ENCODE measurements at places on chromosomes 13 and 19. TPM values are rescaled to one million over a fixed set of nuclear protein-coding genes. Genes with fewer than 3 reads are reported as not detected.
A peak's percentile ranks its signal among the peaks of the same experiment; 100 is the strongest.

DNA sequence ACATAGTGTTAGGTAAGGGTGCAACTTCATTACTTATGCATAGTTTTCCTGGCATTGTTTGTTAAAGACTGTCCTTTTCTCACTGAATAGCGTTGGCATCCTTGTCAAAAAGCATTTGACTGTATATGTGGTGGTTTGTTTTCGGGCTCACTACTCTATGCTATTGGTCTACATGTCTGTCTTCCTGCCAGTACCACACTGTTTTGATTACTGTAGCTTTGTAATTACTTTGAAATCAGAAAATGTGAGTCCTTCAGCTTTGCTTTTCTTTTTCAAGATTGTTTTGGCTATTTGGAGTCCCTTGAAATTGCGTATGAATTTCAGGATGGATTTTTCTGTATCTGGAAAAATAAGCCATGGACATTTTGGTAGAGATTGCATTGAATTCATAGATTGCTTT is 56.0 kb downstream of the IFT88 start:
- DNase-seq = no peak

The WASF3 gene
- 13.1 TPM for polyA plus RNA-seq

DNA sequence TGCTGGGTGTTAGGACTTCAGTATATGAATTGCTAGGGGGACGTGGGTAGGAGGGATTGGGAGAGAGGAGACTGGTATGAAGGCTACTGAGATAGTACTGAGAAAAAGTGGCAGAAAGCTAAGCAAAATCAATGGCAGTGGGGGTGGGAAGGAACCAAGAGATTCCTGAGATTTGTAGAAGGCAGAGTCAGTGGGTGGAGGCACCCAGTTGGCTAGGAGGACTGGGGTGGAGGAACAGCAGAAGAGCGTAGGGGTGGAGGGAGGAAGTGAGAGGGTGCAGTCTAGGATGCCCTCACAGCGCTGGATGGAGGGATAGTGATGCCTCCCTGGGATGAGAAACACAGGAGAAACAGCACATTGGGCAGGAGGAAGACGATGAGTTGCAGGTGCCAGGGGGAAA is 5.6 kb upstream of the MEDAG start:
- no peak for DNase-seq

DNA sequence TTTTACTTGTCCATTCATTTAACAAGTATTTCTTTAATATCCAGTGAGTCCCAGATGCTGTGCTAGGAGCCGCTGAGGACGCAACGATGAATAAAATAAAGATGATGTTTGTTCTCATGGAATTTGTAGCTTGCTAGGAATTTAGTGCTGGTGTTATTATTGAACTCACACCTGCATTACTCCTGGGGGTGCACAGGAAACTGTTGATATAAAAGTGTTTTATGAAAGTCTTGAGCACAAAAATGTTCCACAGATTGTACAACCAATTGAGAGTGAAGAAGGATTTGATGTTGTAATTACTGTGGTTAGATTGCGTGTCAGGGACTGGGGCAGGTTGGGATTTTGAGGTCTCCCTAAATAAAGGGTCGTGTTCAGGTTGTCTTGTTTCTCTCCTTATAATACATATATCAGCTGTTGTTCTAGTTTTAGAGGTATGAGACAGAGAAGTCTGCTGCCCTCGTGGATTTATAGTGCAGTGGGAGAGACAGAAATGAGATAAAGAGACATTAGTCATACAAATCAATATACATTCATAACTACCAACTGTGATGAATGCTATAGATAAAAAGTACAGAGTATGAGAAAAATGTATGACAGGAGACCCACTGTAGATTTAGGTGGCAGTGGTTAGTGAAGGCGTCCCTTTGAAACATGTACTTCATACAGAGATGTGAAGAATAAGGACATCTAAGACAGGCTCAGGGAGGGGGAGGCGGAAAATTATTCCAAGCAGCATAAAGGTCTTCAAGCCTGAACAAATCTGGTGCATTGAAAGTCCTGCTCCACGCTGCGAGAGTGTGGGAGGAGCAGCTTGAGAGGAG is 11.3 kb downstream of the CACNG6 start:
- DNase-seq = no peak

- no peak for DNase-seq
These were observed 6.2 kb downstream of the PRKD2 start for GRCh38 chr19:46710687-46711086.

- DNase-seq = no peak
These were observed 13.6 kb downstream of the UBAC2 start for GRCh38 chr13:99214232-99214631.

- DNase-seq = no peak
These were observed 7.0 kb downstream of the CUL4A start for GRCh38 chr13:113216254-113217048.

GRCh38 chr19:40613690-40614621 is 12.8 kb downstream of the LTBP4 start:
- DNase-seq = peak; percentile 68

GRCh38 chr13:105184201-105184600 is 1351.3 kb downstream of the EFNB2 start:
- DNase-seq = no peak

The IRS2 gene
- polyA plus RNA-seq = 4.5 TPM

DNA sequence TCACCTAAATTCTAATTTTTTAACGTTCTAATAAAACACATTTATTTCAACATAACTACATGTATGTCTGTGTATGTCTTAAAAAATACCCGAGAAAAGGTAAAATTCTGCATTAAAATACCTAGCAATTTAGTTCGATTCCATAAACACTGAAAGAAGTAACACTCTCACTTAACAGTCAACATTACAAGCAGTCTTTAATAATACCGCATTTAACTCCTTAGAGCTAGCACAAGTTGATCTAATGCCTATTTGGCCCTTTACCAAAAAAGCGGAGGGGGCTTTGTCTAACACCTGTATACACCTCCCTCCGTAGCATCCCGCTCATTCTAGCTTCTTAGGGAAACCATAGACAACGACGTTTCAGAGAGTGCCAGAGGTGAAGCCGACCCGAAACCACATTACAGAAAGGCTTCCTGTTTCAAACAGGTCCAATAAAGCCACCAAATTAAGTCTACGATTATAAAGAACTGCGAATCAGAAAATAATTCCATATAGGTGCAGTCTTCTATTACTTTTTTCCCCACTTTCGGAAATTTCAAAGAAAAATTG is 1.2 kb downstream of the SPART start:
- DNase-seq = no peak

DNA sequence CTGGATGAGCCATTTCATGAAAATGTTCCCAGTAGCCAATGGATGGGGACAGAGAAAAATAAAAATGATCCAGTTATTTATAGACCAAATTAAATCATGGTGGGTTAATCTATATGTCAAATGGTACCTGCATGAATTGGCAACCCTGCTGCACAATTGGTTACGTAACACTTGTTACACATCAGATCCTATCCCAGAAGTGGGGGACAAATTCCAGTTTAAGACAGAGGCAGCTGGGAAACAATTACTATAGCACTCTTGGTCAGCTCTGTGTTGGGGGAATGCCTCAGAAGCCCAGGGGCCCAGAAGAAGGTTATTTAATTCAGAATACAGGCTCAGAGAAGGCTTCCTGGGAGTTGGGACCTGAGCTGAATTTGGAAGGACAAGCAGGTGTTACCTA is 81.1 kb upstream of the FLT1 start:
- DNase-seq = no peak

DNA sequence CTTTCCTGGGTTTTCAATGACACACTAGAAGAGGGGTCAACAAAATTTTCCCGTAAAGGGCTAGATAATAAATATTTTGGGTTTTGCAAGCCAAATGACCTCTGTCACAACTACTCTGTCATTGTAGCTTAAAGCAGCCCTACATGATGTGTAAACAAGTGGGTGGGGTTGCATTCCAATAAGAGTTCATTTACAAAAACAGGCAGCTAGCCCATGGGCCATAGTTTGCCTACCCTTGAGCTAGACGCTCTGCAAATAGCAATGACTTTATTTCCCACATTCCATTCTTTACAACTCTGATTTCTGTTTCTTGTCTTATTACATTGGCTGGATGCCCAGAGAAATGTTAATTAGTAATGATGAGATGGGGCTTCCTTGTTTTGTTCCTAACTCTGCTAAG is 76.0 kb downstream of the ZNF557 start:
- DNase-seq = no peak

The CYP2F1 gene
- not detected for polyA plus RNA-seq

DNA sequence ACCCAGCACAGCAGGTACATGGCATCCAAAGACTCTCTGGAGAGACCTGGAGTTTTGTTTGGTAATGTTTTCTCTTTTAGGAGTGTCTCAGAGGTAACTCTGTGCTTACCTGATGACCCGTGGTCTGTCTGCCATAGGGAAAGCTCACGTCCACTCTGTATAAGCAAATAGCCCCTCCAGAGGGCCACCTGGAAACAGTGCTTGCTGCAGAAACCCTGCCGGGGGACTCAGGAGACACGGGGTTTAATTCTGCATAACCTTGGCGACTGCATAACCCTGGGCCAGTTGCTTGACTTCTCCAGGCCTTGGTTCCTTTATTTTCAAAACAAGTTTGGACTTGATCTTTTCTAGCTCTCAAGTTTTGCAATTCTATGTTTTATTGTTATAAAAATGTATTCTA is 187.2 kb upstream of the SOX1 start:
- no peak for DNase-seq

Data from muscle of back (tissue), 13 donors.